ENCODE measurements at places on chromosomes 2 and 18. TPM values are rescaled to one million over a fixed set of nuclear protein-coding genes. Genes with fewer than 3 reads are reported as not detected.

The HOXD11 gene
- total RNA-seq = not detected

The SLC5A7 gene
- total RNA-seq = 0.05 TPM

The UNC80 gene
- 0.27 TPM for total RNA-seq

The KIAA2012 gene
- total RNA-seq = not detected

The CFAP221 gene
- 0.29 TPM for total RNA-seq

Data from astrocyte (in vitro differentiated cells and primary cell).